ENCODE measurements at places on chromosomes 13 and 19. TPM values are rescaled to one million over a fixed set of nuclear protein-coding genes. Genes with fewer than 3 reads are reported as not detected.

- DNase-seq, result no peak
Measured at GRCh38 chr13:110062077-110062776, 244.7 kb downstream of the COL4A1 start.

DNA sequence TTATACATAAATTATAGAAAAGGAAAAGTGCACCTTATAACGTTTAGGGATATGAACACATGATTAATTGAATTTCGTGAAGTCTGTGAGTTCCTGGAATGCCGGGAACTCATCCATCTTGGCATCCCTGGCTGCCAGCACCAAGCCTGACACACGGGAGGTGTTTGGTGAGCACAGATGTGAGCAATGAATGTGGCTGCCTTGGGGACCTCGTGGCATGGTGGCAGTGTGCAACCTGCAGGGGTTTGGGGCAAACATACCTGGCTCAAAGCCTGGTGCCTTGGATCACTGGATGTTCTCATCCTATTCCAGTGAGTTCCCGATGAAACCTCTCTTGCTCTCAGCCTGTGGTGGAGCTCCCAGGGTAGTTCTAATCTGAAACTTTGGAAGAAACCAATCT lies 10.4 kb upstream of the MAP2K2 start:
- DNase-seq, result no peak

MAST1 gene
- 0.51 TPM for total RNA-seq

DNA sequence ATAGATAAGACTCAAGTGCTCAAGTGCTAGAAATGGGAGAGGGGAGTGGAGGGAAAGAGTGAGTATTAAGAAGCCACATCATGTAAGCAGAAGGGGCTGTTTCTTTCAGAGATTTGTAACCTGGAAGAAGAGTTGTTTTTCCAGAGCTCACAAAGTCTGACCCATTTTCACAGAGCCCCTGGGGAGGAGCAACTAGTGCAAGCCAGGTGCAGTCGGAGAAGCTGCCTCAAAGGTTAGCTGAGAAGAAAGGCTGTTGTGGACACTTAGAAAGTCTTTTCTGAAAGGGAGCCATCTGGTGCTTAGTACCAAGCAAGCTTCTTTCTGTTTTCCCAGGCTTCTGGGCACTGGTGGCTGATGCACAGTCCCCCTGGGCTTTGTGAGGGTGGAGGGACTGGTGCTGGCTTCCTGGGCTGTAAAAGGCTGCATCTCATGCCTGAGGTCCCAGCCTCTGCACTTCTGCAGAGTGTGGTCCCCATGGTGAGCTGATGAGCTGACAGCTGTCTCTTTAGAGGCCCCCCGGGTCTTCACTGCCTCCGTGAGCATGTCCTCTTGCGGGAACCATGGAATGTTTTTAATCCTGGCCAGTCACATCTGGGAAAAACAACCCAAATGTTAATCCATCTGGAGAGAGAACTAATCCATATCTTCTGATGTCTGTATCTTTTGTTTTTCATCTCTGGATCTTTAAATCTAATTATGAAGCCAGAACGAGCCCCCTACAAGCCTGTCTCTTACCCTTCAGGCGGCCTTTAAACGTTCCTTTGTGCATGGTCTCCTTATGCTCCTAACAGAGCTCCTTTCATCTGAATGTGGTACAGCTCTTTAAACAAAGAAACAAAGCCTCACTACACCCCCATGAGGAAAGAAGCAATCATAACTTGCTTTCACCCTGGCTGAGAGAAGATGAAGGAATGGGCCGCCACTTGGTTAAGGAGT lies 40.2 kb downstream of the OLFM4 start:
- DNase-seq, result no peak

GRCh38 chr13:29977476-29978120 lies 127.2 kb upstream of the UBL3 start:
- DNase-seq, result no peak

DNA sequence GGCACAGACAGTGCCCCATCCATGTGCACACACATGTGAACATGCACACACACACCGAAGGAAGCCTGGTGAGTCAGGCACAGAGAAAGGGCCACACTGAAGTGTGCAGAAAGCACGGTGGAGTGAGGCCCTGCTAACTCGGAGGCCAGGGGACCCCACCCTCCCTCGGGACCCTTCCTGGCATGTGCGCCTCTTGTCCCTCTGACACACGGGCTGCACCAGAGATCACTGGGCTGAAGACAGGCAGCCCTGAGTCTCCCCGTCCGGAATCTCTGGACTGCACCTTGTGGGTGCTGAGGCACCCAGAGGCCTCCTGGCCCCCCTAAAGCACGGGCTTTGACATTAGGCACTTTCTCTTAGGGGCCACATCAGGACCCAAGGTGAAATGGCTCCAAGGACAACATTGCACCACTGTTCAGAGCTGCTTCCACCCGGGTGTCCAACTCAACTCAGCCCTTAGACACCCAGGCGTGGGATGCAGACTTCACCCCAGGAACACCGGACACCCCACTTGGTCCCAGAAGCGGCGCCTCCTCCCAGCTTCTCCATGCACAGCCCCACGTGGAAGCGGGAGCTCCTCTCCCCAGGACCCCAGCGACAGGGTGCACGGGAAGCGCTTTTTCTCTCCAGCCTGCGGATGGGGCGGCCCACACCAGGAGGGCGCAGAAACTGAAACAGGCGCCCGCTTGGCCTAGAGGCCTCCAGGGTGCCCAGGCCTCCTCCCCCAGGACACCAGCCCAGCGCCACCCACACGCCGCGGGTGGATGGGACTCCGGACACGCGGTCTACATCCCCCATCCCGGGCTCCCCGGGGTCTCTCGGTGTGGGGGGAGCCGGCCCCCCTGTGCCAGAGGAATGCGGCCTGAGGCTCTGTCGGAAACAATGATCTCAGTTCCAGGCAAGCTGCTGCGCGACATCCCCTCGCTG lies 90.2 kb downstream of the SPACA7 start:
- DNase-seq, result no peak

- DNase-seq, result no peak
Measured at GRCh38 chr19:38003438-38004185, 96.6 kb downstream of the SIPA1L3 start.

DNA sequence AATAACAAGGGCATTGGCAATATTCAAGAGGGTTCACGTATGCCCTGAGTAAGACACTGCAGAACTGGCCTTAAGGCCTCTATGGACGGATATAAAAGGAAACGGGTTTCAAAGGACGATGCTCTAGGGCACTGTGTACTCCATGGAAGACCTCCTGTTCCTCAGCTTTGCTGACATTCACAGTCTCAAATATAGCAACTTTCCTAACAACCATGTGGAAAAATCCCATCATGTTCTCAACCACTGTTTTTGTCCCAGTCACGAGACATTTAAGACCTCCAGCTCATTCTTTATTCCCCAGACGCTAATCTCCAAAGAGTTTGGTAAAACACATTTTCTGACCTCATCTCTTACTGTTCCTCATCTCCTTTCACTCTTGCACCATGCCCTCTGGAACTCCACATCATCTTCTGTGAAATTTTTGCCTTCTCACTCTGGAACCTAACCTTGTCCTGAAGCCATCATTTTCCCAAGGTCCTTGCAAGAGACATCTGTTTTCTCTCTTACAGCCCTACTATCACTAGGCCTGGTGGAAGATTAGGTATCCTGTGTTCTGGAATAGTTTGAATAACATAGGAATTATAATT lies 37.6 kb downstream of the SPRY2 start:
- DNase-seq, result no peak

DNA sequence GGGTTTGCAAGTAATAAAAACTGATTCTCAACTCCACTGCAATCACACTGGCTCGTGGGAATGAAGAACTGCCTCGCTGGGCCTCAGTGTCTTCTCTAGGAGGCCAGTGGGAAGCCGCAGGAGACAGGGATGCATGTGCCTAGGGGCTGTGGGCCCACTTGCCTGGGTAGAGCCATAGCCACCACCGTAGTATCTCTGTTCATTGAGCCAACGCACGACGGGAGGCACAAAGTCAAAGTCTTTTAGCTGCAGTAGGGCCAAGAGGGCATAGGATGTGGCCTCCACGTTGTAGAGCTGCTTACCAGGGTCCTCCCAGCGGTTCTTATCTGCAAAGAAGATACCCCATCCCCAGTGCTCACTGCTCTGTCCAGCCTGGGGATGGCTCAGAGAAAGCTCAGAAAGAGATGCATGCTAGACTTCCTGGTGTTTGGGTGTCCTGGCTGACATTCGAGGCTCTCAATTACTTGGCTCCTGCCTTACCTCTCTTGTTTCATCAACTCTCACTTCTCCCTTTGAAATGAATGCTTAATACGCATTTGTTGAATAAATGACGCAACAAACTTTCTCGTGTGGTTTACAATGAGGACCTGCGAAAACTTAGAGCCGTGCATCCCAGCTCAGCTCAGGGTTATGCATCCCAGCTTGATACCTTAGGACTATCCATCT lies 16.1 kb upstream of the TNFSF14 start:
- no peak for DNase-seq

IL12RB1 gene
- 41.5 TPM for total RNA-seq

GRCh38 chr13:105918842-105919741 lies 616.4 kb downstream of the EFNB2 start:
- no peak for DNase-seq

- no peak for DNase-seq
Measured at GRCh38 chr13:39407786-39408185, 195.2 kb downstream of the LHFPL6 start.

GRCh38 chr13:32253911-32254399 lies 61.2 kb downstream of the ZAR1L start:
- DNase-seq, result no peak

Data from naive thymus-derived CD4-positive, alpha-beta T cell (primary cell).